Activated CD8-positive, alpha-beta memory T cell treated with anti-CD3 and anti-CD28 coated beads for 1 hour (primary cell): ENCODE measurements at places on chromosomes 3 and 15.

- DNase-seq = no peak
Observed at GRCh38 chr3:143188881-143189280, 69.3 kb downstream of the CHST2 start.

- no peak for DNase-seq
Observed at GRCh38 chr3:17505856-17506255, 236.6 kb downstream of the TBC1D5 start.

DNA sequence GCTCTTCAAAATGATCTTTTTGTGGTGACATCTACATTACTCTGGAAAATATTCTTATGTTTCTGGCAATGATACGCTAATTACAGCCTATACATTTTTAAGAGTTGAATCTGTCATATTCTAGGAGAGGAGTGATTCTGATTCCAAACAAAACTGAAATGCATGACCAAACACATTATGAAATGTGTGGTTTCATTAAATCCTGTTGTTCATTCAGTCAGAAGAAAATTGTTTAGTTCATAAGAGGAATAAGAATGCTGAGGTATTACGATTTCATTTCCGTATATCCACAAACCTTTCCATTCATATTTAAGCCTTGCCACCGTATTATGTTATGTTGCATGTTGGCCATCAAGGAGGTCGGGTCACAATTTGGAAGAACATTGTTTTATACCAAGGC is 345.1 kb downstream of the FEZF2 start:
- DNase-seq = no peak

GRCh38 chr3:49674497-49674983 is 389 bp downstream of the APEH start:
- DNase-seq = no peak

DNA sequence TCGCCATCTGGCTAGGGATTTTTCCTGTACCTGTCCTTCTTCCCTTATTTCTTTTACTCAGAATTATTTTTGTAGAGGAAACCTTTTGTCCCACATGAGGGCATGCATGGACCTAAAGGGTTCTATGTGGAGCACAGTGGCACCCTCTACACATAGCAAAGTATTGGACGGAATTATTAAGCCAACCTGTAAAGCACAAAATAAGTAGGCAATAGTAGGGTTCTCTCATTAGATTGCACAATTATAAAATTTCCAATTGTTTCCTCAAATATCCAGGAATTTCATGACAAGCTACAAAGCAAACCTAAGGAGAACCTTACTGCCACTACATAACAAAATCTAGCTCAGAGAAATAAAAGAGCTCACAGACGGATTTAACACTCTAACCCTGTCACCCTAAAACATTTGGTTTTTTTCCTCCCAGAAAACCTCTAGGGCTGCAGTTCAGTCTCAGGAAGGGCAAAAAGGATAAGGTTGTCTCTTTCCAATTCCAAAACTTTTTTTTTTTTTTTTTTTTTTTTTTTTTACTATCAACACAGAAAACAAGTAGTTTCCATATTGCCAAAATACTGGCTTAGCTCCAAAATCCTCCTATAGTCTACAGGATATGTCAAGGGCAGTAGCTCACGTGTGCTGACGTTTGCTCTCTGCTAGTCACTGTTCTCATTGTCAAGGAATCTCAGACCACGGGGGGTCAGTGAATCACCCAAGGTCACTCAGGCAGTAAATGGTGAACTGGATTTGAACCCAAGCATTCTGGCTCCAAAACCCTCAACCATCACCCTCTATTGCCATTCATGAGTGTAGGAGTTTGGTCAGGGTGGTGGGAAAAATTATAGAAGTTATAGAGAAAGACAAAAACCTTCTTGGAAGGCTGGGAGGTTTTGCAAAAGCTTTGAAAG is 52.3 kb downstream of the NCEH1 start:
- DNase-seq = no peak

- no peak for DNase-seq
Observed at GRCh38 chr15:22956978-22957260, 23.2 kb downstream of the CYFIP1 start.

- DNase-seq = no peak
Observed at GRCh38 chr3:14775563-14775962, 43.2 kb upstream of the FGD5 start.
